Stimulated activated CD8-positive, alpha-beta memory T cell treated with anti-CD3 and anti-CD28 coated beads, Interleukin-12 subunit alpha, Interleukin-12 subunit beta, amount 100 ng/mL, for 4 hours (primary cell): ENCODE measurements at places on chromosomes 1 and 21.

- no peak for DNase-seq
These were observed 85.5 kb downstream of the KCND3 start for GRCh38 chr1:111903871-111904449.

GRCh38 chr1:66269222-66269621, 264.7 kb upstream of the SGIP1 start:
- no peak for DNase-seq

DNA sequence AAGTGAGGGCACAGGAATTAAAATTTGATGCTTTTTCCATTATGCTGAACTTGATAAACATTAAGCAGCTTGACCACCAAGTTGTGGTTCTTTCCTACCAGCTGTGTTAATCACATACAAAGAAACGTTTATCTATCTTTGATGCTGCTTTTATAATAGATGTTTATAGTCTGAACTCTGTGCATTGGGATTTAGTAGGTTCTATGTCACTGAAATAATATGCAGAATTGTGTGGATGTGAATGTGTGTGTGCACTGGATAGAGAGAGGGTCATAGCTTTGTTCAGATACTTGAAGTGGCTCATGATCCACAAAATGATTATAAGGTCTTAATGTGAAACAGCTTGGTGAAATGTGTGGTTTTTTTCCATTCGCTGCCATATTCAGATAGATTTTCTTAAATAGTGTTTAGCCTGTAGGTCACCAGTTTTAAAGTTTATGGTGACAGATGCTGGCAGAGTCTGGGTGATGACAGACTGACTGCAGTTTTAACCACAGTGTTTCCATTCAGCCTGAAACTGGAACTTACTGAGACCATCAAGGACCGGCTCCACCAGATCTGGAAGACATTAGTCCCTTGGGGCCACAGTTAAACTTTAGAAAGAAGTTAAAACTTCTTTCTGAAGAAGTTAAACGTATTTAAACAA, 10.2 kb downstream of the DDI2 start:
- DNase-seq: no peak

DNA sequence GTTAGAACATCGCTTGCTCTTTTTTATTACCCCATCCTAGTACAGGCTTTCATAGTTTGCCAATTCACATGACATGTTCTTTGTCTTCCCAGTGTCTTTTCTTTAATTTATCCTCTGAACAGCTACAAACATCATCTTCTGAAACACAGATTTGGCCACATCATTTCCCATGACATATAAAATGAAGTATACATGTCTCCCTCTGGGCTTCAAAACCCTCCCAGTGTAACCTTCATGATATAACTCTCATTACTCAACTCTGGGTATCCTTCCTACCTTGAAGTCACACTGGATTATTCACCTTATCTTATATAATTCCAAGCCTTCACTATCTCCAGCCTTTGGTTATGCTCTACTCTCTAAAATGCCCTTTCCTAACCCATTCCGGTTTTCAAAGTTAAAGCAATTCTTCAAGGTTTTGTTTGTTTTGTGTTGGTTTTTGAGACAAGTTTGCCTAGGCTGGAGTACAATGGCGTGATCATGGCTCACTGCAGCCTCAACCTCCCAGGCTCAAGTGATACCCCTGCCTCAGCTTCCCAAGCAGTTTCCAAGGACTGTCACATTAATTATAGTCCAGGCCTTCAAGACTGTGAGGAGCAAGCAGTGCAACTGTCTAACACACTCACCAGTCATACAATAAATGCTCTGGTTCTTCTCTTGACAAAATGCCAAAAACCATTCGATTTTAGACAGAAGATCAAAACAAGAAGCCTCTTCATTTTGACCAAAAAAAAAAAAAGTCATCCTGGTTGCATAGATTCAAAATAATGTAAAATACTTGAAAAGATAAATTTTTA, 5.8 kb downstream of the RGS1 start:
- DNase-seq: no peak
